ENCODE measurements at places on chromosomes 13 and 19.

- no peak for DNase-seq
Measured at GRCh38 chr19:15498910-15499309, 9.4 kb upstream of the CYP4F22 start.

DNA sequence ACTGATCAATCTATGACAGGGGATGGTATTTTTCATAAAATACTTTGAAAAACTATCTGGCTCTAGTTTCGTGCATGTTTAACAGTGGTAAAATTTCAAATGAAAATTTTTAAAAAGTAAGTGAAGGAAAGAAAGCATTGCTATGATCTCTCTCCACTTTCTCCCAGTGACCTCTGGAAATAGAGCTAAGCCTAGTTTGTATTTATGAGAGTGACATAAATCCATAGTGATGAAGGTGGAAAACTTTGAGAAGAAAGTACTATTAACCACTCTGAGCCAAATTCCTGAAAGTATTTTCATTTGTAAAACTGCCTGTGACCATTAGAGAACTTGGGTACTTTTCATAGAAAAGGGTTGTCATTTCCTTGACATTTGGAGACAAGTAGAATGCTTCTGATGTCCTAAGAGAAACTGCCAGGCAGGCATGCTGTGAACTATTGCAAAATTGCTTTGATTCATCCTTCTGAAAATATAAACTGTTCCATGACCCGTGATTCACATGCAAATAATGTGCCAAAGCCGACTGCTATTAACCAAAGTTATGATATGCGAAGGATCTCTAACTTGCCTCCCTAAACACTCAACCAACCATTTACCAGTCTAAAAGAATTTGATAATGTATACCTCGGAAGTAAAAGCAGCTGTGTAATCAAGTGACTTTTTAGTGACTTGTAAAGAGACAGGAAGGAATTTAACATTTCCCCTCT lies 133.2 kb downstream of the VWA8 start:
- peak; percentile 75 for DNase-seq

- no peak for DNase-seq
Measured at GRCh38 chr13:33168321-33168960, 117.1 kb downstream of the STARD13 start.

DNA sequence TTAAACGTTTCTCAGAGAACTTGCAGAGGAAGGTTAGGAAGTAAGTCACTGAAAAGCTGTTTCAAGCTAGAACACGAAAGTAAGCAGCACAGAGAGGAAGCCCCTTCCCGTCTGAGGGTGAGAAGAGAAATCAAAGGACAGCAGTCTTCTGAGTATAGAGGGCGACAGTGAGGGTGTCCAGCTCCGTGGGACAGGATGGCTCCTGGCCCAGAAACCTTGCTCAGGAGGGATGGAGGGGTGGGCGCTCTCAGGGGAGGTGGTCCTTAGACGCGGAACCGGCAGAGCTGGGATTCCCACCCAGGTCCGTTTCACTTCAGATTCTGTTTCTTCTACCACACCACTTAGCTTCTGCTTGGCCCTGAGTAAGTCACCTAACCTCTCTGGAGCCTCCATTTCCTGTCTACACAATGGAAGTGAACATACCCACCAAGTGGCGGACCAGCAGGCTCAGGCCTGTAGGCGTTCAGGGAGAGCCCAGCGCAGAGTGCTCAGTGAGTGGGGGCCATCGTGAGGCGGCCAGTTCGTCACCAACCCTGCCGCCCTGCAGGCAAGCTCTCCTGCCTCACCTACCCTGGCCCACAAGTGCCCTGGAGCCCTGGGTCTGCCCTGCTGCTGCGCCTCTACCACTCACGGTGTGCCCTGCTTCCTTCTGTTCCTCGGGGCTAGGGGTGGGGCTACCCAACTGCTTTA lies 5.5 kb upstream of the RSPH6A start:
- no peak for DNase-seq

GRCh38 chr13:30654430-30654829 lies 36.7 kb downstream of the USPL1 start:
- DNase-seq, result no peak

DNA sequence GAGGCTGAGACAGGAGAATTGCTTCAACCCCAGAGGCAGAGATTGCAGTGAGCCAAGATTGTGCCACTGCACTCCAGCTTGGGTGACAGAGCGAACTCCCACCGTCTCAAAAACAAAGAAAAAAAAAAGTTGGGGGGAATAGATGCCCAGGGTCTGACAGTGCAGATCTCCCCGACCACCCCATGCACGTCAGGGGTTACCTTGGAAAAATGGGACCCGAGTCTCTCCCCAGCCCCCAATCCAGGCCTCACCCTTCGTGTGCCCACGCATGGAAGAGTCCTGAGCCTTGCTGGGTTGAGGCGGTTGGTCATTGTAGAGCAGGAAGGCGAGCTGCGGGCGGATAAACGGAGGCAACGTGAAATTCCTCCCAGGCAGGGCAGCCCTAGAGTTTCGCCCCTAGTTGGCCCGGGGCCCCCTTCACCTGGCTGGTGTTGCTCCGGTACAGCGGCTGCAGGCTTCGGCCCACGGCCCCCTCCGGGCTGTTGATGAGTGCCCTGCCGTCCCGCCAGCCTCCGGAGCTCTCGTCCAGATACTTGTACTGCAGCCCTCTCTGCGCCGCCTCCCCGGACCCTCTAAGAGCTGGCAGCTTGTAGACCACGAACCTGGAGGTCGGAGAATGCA lies 588 bp downstream of the DNASE2 start:
- DNase-seq, result peak; percentile 51

DNA sequence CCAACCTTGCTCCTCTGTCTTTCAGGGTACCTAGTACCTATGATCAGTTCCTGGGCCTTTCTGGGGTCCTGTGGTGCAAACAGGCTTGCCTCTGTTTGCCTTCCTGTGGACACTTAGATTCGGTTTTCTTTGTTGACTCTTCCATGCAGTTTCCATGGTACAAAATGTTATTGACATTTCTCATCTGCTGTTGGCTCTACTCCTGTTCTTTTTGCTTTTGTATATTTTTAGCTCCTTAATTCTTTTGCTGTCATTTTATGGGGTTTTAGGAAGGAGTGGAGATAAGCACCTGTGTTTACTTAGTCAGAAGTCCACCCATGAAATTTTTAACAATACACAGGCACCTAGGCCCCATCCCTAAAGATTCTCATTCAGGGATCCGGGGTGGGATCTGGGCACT lies 20.5 kb upstream of the CNMD start:
- no peak for DNase-seq

- no peak for DNase-seq
Measured at GRCh38 chr19:50739132-50739913, 16.2 kb downstream of the CLEC11A start.
